ENCODE measurements at places on chromosomes 16 and 17.
A peak's percentile ranks its signal among the peaks of the same experiment; 100 is the strongest.

- peak; percentile 63 for DNase-seq
Observed at GRCh38 chr17:50026837-50027171, 29.1 kb upstream of the ITGA3 start.

DNA sequence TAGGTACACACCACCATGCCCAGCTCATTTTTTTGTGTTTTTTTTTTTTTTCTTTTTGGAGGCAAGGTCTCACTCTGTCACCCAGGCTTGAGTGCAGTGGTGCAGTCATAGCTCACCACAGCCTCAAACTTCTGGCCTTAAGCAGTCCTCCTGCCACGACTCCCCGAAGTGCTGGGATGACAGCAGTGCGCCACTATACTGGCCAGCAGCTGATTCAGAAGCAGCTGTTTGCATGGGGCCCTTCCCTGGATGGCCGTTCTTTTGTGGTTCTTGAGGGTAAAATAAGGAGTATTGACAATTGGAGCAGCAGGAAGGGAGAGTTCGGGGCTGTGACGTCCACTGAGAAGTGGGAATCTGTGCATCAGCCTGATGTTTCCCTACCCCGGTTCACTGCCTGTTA, 41.6 kb downstream of the KIAA0513 start:
- DNase-seq, result no peak

DNA sequence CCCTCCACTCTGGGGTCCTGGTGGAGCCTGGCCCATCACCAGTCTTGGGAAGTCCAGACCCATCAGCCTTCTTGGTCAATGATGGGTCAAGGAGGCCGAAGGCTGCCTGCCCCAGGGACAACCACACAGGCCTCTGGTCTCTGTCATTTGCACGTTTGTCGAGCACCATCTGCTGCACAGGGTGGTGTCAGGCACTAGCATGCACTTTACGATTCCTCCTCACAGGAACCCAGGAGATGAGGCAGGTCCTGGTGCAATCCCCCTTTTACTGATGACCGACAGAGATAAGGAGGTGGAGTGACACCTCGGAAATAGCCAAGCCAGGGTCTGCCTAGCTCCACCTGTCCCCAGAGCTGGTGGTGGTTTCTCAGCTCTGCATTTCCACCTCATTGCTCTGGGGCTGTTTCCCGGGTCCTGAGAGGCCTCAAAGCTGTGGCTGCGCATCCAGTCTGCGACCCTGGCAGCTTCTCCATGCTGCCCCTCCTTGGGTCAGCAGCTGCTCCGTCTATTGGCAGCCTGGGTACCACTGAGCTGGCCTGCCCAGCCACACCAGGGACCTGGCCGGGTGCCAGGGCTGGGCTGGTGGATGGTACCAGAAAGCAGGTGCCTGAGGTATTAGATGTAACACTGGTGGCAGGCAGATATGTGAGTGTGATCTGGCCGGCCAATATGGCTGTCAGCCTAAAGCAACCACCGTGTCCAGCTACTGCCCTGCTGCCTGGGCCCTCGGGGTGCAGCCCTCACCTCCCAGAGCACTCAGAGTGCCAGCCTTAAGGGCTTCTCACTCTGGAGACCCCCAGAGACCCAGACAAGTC, 10.0 kb downstream of the MMP15 start:
- DNase-seq, result no peak

- DNase-seq, result no peak
Observed at GRCh38 chr17:73936908-73937627, 266.4 kb upstream of the RPL38 start.

DNA sequence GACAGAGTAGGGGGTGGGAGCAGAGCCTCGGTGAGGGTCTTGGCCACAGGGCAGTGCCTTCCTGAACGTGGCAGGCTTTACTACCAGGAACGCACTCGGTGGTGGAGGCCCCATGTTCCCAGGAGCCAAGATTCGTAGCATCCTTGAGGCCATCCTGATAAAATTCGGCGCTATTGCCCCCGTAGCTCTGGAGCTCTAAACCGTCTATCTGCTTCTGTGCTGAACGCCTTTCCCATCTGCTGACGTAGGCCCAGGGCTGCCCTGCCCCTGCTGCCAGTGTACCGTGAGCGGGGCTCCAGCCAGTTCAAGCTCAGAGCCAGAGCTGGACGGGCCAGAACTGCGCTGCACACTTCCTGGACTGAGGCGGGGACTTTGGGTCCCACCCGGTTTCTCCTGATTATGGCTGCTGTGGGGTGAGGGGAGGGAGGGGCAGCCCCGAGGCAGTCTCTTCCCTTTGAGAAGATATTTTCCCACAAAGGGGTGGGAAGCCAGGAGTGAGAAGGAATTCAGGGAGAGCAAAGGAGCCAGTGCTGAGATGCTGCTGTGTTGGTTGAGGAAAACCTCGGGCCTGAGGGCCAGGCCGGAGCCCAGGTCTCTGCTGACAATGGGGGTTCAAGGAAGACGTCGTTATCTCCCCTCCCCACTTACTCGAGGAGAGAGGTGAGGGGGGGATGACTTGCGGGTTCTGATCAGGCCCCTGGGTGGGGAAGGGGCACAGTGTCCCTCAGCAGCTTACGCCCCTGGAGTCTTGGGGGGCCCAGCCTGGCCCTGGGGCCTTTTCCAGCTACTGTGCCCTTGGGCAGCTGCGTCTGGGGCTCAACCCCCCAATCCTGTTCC, 29.4 kb downstream of the OR1D5 start:
- no peak for DNase-seq

DNA sequence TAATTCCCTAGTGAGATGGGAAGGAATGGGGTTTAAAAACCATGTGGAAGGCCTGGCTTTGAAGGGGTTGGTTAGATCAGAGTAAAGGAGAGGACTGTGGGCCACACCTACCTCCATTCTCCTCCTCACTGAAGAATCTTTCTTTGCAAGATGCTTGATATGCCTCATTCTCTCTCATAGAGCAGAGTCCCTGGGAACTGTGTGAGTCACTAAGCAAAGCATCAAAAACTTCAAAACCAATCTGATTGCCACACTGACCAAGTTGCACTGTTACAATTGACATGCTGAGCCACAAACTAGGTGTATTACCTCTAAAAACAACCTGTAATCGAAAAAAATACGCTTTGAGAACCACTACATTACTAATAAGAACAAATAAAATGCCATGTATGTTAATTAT, 2.0 kb downstream of the TUBD1 start:
- no peak for DNase-seq

GRCh38 chr17:73595479-73595878, 48.8 kb downstream of the SDK2 start:
- DNase-seq, result no peak

DNA sequence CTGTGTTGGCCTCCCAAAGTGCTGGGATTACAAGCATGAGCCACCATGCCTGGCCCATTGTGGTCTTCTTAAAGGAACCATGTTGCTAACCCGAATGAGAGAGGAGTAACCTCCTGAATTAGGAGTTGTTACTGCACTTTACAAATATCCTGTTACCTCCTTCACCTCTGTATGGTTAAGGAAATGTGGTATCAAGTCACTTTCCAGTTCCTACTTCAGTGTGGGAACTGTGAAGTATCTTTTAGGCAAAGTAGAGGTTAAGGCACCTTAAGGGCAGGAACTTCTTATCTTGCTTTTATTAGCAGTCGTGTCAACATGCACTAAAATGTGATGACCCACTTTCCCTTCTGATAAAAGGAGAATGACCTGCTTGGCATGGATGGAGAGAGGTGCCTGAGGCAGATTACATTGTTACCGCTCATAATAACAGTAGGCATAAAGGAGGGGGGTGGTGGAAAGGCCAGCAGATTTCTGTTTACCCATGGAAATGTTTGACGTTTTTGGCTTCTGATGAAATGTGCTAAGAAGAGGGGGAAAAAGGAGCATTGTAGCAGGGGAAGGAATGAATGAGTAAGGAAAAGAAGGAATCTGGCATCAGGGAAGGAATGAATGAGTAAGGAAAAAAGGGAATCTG, 28.5 kb downstream of the FTO start:
- no peak for DNase-seq

All from activated CD8-positive, alpha-beta memory T cell treated with anti-CD3 and anti-CD28 coated beads for 1 hour (primary cell).